ENCODE measurements at places on chromosomes 3 and 15.

- DNase-seq, result no peak
These were observed 7.5 kb upstream of the MEGF11 start for GRCh38 chr15:66261056-66261455.

DNA sequence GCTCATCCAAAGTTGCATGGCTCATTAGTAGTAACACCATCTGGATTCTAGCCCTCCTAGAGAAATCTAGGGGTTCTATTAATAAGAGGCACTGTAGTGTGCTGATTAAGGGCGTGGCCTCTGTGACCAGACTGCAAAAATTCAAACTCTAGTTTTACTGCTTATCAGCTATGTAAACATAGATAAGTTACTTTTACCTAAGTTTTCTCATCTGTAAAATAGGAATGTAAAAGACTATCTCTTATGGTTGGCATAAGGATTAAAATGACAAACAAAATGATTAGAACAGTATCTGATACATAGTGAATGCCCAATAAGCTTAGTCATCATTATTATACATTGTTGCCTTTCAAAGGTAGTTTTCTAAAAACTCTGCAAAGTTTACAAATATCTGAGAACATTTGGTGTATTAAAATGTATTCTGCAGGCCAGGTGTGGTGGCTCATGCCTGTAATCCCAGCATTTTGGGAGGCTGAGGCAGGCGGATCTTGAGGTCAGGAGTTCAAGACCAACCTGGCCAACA, 4.5 kb downstream of the PTX3 start:
- DNase-seq, result no peak

- DNase-seq, result no peak
These were observed 122.2 kb upstream of the DCBLD2 start for GRCh38 chr3:99023590-99024192.

GRCh38 chr15:49692514-49693090, 71.8 kb downstream of the DTWD1 start:
- DNase-seq, result no peak

GRCh38 chr3:39118079-39118478, 10.6 kb downstream of the TTC21A start:
- no peak for DNase-seq

DNA sequence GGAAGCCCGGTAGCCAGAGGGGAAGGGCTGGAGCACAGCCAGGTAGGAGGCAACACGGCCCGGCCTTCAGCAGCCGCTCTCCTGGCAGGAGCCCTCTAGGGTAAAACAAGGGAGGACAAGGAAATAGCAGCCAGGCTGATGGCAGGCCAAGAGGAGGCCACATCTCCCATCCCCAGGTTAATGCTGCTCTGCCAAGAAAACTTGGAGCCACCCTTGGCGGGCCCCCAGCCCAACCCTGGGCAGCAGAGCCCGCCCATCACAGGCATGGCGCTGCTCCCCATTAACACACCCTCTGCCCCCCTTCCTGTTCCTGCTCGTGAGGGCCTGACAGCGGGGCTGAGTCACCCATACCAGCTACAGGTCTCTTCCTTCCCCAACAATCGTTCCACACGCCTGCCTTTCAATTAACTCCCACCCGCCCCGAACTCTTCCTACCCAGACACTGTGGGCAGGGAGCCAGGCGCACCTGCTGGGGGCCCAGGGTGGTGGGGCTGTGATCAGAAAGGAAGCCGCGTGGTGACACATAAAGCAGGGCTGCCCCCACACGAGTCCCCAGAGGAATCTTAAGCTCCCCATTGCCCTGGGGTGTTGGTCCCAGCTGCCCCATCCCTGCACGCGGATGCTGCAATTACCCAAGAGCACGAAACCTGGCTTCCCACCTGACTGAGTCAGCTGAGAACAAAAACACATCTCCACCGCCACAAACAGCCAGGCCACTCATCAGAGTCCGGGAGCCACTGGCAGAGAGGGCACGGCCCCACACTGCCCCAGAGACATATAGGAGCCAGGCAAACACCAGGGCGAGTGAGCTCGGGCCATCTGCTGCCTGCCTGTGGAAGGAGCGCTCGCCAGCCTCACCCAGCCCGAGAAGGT, at the start of gene C15orf62:
Gene C15orf62 (plus strand): TSS at position 707 of the 873 bp plus-strand sequence. CDS start 516 bp downstream, outside the sequence.
- peak; percentile 57 for DNase-seq

DNA sequence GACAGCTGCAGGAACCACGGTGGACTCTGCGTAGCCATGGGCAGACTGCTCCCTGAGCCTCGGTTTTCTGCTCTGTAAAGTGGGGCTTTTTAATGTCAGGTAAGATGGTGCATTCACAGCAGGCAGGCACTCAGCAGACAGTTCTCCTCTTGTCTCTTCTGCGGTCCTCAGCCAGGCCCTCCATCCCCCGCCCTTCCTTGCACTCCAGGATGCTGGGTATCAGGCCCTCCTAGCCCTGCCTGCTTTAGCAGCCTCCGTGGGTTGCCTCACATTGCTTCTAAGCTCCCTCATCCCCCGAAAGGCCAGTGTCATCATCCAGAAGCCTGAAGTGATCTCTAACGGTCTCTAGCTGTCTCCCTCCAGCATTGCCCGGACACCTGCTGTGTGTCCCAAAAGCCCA, 115.7 kb downstream of the WNT7A start:
- no peak for DNase-seq

GRCh38 chr3:160577556-160578195, 12.3 kb upstream of the KPNA4 start:
- no peak for DNase-seq

DNA sequence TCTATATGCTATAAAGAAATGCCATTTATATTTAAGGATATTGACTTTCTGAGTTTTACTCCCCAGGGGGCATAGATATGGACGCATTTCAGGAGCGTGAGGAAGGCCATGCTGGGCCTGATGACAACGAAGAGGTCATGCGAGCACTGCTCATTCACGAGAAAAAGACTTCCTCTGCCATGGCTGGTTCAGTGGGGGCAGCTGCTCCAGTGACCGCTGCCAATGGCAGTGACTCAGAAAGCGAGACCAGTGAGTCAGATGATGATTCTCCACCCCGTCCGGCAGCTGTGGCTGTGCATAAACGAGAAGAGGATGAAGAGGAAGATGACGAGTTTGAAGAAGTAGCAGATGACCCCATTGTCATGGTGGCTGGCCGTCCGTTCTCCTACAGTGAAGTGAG, 38.4 kb downstream of the GTF2E1 start:
- no peak for DNase-seq

GRCh38 chr15:69897471-69898237, 200.1 kb downstream of the TLE3 start:
- no peak for DNase-seq

DNA sequence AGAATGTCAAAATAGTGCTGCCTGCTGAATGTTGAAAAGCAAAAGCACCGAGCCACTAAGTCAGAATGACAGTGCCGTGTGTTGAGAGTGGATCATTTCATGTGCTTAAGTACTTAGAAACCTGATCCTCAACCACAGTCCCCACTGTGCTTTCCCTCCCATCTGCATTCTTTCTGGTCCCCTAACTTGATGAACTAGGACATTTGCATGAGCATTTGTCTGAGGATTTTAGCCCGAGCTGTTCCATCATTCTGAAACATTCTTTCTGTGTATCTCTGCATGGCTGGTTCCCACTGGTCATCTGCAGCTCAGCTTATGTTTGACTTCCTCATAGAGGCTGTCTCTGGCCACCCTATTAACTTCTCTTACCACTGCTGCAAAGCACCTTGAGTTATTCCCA, 42.0 kb downstream of the SST start:
- DNase-seq, result no peak

- no peak for DNase-seq
These were observed 1.2 kb downstream of the PSTPIP1 start for GRCh38 chr15:76996076-76996525.

GRCh38 chr15:25565470-25566264, 126.8 kb upstream of the UBE3A start:
- DNase-seq, result no peak
